ENCODE measurements at places on chromosomes 16 and 17.

DNA sequence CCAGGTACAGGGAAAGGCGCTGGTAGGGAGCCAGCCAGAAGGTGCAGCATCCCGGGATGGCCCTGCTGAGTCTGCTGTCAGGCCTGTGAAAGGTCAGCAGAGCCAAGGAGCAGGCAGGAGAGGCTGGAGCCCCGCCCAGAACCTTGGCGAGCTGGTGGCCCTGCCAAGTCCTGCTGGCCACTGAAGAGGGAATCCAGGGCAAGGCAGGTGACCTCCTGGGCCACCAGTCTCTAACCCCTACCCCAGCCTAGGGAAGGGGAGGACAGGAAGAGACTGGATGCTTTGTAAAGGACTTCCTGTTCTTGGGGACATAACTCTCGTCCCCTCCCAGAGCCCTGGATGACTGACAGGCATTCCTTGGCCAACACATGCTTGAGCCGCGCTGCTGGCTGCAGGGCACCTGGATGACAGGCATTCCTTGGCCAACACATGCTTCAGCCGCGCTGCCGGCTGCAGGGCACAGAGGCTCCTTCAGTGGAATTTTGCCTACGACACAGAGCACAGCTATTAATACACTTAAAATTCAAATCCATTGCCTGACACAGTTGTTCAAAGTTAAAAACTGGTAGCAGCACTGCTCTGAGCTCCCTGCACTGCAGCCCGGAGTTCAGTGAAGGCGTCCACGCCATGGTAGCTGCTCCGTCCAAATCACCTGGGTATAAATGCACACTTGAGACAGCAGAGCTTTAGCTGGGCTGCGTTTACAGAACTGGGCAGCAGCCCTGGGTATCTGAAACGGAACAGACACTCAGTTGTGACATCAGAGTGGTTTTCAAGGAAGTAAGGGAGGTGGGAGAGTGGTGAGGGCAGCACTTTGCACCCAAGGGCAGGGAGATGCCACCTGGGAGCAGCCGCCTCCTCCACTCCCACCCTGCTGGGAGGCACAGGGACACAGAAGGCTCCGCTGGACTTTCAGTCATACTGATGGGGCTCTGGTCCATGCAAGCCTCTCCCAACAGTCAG is 2.0 kb upstream of the BRICD5 start:
- no peak for DNase-seq

DNA sequence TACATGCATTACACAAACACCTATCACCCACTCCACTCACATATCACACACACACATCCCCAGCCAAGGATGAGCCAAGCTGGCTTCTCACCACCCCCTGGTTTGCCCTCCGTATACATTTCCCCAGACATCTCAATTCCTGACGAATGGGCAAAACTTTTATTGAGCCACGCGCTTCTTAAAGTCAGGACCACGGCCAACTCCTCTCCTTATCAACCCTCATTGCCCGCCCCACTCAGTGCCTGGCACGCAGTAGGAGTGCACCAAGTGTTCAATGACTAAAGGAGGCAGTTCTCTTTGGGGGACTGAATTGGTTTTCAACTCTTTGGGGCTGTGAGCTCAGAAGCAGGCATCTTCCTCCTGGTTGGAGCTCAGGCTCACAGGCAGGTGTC is 22.5 kb upstream of the C16orf78 start:
- DNase-seq = no peak

DNA sequence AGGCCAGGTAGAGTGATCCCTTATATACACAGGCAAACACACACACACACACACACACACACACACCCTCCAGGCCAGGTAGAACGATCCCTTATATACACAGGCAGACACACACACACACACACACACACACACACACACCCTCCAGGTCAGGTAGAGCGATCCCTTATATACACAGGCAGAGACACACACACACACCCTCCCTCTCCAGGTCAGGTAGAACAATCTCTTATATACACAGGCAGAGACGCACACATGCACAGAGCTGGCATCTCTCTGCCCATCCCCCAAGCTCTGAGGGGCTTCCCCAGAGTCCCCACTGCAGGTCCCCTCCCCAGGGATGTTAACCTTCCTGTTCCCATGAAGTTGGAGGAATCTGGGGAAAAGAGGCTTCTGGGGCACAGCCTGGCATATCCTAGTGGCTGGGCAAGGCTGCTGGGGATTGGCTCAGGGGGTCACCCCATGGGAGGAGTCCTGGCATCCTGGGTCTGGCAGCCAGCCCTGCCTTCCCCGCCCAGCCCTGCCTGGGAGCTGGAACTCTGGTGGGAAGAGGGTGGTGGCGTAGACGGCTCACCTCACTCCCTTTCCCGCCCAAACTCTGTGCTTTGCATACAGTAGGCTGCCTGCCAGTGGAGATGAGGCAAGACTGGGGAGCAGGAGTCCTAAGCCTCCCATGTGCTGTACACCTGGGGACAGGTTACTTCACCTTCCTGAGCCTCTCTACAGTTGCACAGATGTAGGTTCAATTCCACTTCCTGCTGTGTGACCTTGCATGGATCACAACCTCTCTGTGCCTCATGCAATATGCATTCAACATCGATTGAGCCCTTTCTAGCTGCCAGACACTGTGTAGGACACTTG is 41.8 kb downstream of the TEKT5 start:
- no peak for DNase-seq

- DNase-seq = no peak
Measured at GRCh38 chr16:3589441-3589921, 12.3 kb upstream of the NLRC3 start.

GRCh38 chr16:81624760-81625543 is 154.1 kb upstream of the PLCG2 start:
- no peak for DNase-seq

GRCh38 chr16:55613613-55614335 is 42.0 kb upstream of the SLC6A2 start:
- DNase-seq = no peak

DNA sequence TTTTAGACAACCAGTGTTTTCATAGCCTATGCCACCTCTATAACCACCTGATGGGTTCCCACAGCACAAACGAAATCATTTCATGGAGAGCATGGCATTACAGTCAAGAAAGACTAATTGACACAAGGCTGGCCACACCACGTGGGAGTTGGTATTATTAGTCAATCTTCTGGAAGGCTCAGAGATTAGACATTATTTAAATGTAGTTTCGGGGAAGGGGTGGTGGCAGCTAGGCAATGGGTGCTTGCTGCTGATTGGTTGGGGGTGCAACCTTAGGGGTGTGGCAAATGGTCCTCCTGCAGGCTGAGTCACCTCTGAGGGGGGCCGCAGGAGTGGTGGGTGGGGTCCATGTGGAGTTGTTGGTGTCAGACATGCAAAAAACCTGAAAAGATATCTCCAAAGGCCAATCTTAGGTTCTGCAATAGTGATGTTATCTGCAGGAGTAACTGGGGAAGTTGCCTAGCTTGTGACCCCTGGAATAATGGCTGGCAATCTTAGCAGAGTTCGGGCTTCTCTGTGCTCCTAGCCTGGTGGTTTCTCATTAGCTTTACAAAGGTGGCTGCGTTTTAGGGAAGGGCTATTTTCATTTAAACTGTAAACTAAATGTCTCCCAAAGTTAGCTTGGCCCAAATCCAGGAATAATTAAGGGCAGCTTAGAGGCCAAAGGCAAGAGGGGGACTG is 4.6 kb downstream of the TEN1 start:
- no peak for DNase-seq

DNA sequence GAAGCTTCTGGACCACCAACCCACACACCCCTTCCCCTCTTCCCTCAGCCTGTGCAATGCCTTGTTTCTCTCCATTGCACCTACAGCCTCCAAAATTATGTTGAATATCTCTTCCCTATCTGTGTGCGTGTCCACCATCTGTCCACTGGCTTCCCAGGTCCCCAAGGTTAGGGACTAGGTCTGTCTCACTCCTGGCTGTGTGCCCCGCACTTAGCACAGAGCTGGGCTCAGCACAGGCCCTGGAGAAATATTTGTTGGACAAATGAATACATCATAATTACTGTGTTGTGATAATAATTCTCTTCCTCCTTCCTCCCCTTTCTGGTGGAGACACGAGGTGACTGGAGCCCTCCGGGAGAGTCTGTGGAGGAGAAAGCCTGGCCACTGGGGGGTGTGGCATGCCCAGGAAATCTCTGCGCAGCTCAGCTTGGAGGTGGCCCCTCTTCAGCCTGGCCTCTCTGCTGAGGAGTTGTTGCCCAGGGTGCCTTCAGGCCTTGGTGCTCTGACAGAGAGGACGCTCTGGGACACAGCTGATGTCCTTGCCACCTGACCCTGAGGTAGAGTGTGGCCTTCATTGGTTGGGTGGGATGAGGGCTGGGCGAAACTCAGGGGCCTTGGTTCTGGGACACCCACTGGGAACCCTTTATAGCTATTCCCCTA is 3.3 kb upstream of the BRD7 start:
- no peak for DNase-seq
